ENCODE measurements at places on chromosomes 1 and 21. TPM values are rescaled to one million over a fixed set of nuclear protein-coding genes. Genes with fewer than 3 reads are reported as not detected.

The DNM3 gene
- total RNA-seq = 0.42 TPM

The C1orf94 gene
- not detected for total RNA-seq

The XCL2 gene
- total RNA-seq = not detected

The WNT9A gene
- 1.4 TPM for total RNA-seq

The TMEM183A gene
- total RNA-seq = 67.1 TPM

The RPE65 gene
- total RNA-seq = 0.95 TPM

The CLCA1 gene
- not detected for total RNA-seq

The CDC20 gene
- 134 TPM for total RNA-seq

The PCNX2 gene
- total RNA-seq = 6.4 TPM

The RGS8 gene
- total RNA-seq = 2.2 TPM

Data from cardiac muscle cell (in vitro differentiated cells and primary cell).